ENCODE measurements at places on chromosomes 5 and 9. TPM values are rescaled to one million over a fixed set of nuclear protein-coding genes. Genes with fewer than 3 reads are reported as not detected.
A peak's percentile ranks its signal among the peaks of the same experiment; 100 is the strongest.

Gene GARIN3
- total RNA-seq: not detected

Gene PCDHA9
- total RNA-seq: 4.1 TPM

Gene FAM221B
- not detected for total RNA-seq

Gene IFNA2
- total RNA-seq: not detected

Gene DPH7
- total RNA-seq: 21.7 TPM

Gene BARHL1
- not detected for total RNA-seq

Gene PAPPA
- 6.2 TPM for total RNA-seq

Gene ANKRD20A1
- total RNA-seq: 8.9 TPM

DNA sequence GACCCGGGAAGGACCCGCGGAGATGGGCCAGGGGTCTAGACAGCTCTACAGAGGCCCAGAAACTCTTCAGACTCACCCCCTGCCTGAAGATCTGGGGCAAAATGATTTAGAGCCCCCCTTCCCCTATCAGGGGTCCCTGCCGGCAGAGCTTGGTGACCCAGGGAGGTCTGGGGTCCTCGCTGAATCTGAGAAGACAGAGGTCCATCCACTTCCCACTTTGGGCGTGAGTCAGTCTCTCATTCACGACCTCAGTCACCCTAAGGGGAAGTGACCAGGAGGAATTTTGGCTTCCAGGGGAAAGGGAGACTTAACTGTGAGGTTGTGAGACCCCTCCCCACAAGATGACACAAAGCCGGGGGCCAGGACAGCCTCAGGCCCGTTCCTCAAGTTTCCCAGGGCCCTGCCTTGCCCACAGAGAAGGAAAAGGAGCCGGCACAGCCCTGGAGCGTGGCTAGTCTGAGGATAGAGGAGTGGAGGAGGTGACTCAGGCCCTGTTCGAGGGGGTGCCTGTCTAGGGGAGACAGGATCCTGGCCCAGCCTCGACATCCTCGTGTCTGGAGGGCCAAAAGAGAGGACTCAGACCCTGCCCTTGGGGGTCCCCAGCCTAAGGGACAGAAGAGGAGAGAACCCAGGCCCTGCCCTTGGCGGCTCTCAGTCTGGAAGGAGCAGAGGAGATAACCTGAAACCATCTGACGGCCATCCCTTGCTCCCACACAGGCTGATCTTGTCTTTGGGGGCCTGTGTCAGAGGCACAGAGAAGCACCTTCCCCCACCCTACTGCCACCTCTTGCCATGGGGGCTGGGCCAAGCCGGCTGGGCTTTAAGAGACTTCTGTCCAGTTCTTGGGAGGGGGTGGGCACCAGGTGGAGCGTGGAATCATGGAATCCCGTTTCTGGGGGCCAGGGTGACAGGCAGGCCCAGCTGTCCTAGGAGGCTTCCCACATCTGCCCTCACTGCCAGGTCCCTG lies 889 bp downstream of the PDLIM4 start:
- DNase-seq: no peak

DNA sequence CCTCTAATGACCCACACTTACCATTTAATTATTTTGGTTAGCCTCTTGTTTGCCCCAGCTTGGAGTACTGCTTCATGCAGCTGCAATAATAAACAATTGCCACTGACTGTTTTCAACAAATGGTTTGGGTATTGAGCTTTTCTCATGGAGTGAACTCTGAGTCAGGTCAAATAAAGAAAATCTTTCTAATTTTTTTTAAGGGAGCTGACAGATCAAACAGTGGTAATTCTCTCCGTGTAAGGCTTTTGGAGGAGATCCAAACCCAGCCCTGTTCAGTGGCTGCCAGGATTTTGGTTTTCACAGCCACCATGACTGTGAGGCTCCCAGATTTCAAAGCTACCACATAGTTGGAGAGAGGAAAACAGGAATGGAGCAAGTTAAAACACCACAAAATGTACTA lies 110.7 kb upstream of the EFNA5 start:
- DNase-seq: no peak

- DNase-seq: no peak
Observed at GRCh38 chr9:101693546-101694336, 44.7 kb downstream of the GRIN3A start.

DNA sequence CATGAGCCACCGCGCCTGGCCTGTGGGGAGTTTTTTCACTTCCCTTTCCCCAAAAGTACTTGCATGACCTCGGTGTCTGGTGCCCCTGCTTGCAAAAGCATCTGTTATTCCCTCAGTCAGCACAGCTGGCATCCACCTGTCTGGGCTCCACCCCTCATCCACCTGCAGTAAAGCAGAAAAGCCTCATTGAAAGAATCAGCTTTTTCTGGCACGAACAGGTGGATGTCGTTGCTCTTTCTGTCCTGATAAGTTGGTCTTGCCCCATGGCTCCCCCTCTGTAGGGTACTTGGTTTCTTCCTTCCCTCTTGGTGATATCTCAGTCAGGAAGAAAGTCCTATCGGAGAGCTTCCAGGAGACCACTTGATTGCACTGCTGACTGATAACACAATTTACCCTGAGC lies 37.4 kb downstream of the WWC1 start:
- no peak for DNase-seq

DNA sequence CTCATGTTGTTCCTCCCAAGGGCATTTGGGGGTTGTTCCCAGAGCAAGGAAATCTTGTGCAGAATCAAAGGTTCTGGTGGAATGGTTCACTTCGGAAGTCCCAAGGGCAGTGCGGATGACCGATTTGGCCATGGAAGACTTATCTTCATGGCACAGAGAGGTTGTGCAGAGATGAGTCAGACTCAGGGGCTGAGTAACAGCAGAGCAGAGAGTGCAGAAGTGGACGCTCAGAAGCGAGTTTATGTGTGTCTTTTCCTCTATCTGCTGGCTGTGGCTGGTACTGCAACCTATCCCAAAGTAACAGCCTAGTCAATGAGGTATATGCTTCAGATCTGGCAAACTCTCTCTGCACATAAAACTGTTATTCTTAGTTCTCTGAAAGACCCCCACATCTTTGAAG lies 118.1 kb downstream of the DPYSL3 start:
- DNase-seq: peak; percentile 57

DNA sequence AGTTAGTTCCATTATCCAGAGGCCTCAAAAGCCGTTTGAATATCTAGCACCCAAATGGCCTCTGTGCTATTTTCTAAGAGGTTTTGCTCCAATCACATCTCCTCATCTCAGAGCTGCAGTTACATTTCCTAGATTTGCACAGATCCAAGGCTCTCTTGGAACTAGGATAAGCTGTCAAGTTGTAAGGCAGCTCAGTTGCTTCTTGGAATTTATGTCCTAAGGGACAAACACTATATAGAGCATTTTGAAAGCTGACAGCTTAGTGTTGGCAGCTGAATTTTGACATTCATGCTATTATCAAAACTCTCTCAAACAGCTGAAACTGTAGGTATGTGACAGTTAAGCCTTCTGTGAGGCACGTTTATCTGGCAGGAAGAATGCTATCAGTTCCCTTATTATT lies 97.0 kb downstream of the MACIR start:
- DNase-seq: peak; percentile 20

GRCh38 chr5:170985486-170985885 lies 123.7 kb downstream of the RANBP17 start:
- no peak for DNase-seq

- DNase-seq: no peak
Observed at GRCh38 chr9:115232181-115232774, 114.3 kb upstream of the TNC start.

DNA sequence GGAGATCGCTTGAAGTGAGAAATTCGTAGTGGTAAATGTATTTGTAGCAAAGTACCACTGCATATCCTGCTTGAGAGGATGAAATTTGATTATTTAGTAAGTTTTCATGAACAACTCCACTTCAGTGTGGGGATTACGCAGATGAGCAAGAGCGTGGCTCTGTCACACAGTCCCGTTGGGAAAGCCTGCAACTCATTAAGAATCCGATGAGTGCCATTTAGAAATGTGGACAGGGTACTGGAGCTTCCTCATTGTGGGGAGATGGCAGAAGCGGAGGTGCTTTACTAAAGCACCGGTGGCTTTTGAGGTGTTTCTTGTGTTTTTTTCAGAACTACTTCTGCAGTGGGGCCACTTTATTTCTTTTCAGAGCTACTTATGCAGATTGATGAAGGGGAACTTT lies 1.4 kb downstream of the TJP2 start:
- no peak for DNase-seq

DNA sequence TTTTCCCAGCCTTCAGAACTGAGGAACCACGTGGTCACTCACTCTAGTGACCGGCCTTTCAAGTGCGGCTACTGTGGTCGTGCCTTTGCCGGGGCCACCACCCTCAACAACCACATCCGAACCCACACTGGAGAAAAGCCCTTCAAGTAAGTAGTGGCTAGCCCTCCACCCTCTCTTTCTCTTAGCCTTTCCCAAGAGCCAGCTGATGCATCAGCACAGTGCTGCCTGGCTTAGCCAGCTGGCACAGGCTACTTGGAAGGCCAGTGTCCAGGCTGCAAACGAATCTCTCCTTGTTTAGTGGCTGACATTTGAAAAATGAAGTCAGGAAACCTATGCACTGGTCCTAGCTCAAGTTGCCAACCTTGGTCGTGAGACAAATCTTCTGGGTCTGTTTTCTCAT lies 91.1 kb downstream of the PRDM6 start:
- DNase-seq: peak; percentile 54

- no peak for DNase-seq
Observed at GRCh38 chr9:38375572-38375963, 16.9 kb upstream of the ALDH1B1 start.

- no peak for DNase-seq
Observed at GRCh38 chr5:129363991-129364390, 96.1 kb upstream of the ADAMTS19 start.

GRCh38 chr9:2469681-2470221 lies 151.8 kb upstream of the VLDLR start:
- DNase-seq: no peak

GRCh38 chr5:125153231-125153630 lies 406.8 kb upstream of the ZNF608 start:
- DNase-seq: no peak

DNA sequence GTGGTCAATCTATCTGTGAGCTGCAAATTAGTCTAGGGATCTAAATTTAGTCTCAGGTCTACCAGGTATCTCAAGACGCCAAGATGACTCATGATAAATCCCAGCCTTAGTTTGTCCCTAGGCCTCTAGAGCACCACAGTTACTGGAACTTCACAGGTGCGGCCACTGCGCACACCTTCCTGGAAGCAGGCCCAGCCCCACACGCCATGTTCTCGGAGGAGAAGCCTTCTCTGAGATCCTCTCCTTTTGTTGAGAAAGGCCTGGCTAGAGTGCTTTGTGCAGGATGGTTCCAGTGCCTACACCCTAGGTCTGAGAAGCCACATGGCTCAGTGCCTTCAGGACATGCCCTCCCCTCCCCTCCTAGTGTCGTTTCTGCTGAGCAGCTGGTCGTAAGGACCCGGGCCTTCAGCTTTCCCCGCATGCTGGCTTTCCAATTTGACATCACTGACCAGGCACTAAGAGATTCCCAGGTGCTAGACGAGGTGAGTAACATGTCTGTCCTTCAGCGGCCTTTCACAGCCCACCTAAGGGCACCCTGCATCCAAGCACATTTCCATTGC lies 51.9 kb downstream of the IPPK start:
- DNase-seq: no peak

DNA sequence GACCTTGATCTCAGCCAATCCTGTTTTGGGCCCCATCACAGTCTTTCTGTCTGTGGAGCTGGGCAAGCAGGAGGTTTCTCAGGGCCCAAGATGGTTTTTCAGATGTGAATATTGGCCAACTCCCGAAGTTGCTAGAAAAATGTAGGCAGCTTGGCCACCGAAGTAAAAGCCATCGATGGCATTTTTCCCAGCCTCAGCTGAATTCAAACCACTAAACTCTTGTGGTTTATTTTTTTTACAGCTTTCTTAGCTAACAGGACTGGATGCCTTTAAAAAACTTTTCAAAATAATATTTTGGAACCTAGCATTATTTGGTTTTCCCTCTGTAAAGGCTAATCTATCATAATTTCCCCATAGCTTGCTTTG lies 102.5 kb upstream of the ERCC6L2 start:
- no peak for DNase-seq

DNA sequence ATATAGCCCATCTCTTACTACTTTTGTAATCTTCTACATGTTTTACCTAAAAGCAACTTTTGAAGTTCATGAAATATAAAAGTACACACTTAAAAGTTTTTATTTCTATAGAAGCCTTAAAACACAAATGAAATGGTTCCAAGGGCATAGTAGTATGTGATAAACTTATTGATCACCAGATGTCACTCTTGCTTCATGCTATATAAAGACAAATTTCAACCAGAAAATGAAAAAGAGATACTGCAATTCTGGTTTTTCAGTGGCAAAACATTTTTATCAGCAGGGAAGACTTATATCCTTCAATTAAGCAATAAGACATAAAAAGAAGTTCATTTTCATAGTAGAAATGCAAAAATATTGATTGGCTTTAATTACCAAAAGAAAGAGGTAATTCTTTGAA lies 69.4 kb upstream of the FBXL17 start:
- DNase-seq: peak; percentile 67

- no peak for DNase-seq
Observed at GRCh38 chr5:54317511-54318260, 7.3 kb upstream of the ARL15 start.

DNA sequence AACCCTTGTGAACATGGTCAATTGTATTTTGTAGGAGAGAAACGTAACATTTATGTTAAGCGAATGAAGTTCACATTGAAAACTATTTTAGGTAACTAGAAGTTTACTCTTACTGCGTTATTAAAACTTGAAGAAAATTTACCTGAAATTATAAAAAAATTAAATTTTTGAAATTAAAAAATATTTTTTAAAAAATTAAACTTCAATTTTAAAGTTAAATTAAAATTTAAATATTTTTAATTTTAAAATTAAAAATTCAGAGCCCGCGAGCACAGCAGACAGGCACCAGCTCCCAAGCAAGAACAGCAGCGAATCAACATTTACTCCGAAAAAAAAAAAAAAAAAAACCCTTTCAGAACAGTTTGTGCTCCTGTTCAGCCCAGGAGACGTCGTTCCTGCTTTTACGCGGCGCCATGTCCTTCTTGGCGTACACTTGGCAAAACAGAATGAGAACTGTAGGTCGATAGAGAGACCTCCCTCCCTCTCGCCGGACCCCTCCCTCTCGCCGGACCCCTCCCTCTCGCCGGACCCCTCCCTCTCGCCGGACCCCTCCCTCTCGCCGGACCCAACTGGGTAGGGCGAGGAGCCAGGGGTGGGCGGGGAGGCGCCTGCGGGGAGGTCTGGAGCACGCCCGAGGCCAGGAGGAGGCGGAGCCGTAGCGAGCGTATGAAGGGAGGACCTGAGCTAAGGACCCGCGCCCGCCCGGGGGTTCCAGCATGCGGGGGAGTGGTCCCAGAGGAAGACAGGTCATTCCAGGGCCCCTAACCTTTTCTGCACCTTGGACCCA lies 235.8 kb downstream of the ROR2 start:
- peak; percentile 72 for DNase-seq

- no peak for DNase-seq
Observed at GRCh38 chr9:91503673-91504081, 80.0 kb upstream of the NFIL3 start.
